Suprapubic skin (tissue), 4 donors: ENCODE measurements at places on chromosomes 3 and 15. TPM values are rescaled to one million over a fixed set of nuclear protein-coding genes. Genes with fewer than 3 reads are reported as not detected.

The PTX3 gene
- total RNA-seq, result 2.3 TPM

The MCF2L2 gene
- 0.72 TPM for total RNA-seq

The LRRC28 gene
- total RNA-seq, result 26.4 TPM

- no peak for DNase-seq
These were observed 55.4 kb downstream of the EOMES start for GRCh38 chr3:27666708-27667107.

DNA sequence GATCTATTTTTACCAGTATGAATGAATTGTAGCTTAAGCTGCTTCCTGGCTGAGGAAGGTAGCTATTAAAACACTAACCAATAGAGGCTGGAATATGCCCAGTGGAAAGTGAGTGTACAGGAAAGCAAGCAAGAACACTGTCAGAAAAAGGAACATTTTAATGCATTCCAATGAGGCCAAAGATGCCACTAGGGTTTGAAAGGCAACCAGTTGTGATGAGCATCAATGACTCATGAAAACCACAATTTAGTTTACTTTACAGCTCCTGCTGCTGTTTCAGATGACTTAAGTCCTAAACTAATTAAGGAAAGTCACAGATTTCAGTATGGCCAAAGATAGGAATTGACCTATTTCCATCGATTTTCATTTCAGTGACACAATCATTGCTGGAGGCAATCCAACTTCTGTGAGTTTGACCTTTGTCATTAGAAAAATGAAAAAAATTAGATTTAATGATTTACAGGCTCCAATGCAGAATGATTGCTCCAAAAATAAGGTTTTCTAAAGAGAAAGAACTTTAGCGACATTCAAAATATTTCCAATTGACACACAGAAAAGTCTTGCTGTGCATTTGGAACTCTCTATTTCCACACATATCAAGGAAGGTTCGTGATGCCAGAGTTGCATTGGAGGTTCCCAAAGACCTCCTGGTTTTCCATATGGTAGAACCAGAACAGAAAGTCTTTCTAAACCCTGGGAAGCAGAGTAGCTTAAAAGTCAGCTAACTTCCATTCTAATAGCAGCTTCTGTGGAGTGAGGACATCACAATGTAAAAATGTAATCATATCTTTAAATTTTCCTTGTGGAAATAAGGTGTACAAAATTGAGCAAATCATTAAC, 103.0 kb downstream of the SUCNR1 start:
- no peak for DNase-seq

DNA sequence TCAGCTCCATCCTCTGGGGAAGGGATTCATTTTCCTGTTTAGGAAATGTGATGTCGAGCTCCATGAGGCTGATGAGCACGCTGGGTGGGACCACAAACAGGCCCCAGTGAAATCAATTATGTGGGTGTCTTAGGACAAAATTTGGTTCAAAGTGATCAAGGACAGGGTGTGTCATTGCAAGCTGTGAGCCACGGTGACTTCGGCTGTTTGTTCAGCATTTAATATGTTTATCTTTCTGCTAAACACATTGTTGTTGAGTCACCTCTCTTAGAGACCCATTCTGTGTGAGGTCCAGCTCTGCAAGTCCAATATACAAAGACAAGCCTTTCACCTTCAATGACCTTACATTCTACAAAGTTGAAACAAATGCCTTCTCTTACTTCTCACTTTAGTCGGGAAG, 41.3 kb downstream of the SSR3 start:
- no peak for DNase-seq

DNA sequence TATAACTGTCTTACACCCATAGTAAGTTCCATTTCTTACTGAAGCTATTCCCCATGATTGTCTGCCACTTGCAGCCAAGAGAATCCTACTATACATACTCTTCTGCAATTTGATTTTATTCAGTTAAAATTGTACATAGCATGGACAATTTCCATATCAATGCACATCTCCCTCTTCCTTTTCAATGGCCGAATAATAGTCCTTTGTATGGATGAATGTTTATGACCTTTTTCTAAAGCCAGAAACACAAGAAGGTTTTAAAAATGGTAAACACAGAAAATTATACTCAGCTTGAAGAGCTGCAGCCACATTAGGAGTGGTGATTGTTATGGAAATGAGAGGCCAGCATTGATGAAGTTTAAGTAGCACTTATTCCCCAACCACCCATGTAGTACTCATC, 8.5 kb upstream of the ERC2 start:
- no peak for DNase-seq

DNA sequence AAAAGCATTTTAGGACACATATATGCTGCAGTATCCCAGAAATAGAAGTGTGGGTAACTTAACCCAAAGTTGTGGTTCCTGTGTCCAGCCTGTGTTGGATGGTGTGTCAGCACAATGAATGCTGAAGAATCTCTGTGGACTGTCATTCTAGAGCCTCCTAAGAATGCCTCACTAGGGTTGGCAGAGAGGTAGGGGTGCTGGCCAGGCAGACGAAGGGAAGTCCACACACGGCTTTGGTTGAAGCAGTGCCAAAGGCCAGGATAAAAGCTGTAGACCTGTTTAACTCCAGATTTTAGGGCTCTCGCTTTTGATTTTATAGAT, 43.7 kb upstream of the TIPARP start:
- DNase-seq, result no peak

DNA sequence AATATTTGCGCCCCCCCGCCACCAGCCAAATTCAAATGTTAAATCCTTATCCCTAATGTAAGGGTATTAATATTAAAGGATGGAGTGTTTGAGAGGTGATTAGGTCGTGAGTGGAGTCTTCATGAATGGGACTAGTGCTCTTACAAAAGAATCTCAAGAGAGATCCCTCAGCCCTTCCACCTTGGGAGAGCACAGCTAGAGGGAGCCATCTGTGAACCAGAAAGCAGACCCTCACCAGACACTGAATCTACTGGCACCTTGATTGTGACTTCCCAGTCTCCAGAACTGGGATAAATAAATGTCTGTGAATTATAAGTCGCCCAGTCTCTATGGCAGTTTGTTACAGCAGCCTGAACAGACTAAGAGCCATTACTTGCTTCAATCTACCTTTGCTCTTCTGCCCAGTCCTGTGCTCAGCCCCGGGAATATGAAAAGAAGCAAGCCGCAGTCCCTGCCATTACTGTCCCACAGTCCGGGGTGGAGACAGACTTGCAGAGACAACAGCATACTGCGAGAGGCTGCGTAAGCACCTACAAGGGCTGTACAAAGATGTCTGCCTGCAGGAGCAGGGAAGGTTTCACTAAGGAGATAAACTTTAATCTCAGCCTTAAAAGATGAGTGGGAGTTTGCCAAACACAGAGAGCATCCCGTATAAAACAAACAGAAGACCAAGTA, 110.7 kb upstream of the TMCO5A start:
- DNase-seq, result no peak

DNA sequence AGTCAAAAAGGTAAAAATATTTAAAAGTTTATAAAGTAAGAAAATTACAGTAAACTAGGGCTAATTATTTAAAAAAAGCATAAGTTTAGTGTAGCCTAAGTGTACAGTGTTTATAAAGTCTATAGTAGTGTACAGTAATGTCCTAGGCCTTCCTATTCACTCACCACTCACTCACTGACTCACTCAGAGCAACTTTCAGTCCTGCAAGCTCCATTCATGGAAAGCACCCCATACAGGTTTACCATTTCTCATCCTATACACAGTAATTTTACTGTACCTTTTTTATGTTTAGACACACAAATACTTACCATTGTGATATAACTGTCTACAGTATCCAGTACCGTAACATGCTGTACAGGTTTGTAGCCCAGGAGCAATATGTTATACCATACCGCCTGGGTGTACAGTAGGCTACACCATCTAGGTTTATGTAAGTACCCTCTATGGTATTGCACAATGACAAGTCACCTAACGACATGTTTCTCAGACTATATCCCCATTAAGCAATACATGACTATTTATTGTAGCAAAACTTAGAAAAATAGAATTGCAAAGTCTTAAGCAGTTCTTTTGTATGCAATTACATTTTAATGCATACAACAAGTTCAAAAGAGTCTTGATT, 19.5 kb downstream of the AVEN start:
- no peak for DNase-seq

DNA sequence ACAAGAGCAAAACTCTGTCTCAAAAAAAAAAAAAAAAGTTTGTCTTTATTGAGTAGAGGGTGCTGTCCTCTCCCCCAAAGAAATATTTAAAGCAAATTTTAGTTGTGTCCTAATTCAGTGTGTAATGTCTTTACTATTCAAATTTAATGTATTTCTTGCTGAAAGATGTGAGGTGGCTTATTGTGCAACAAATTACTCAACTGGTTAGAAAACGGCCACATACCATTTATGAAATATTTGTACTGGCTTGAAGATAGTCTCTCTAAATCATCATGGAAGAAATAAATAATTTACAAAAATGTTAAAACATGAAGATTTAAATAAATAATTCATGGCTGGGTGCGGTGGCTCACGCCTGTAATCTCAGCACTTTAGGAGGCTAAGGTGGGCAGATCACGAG, 63.0 kb downstream of the SLTM start:
- DNase-seq, result no peak

DNA sequence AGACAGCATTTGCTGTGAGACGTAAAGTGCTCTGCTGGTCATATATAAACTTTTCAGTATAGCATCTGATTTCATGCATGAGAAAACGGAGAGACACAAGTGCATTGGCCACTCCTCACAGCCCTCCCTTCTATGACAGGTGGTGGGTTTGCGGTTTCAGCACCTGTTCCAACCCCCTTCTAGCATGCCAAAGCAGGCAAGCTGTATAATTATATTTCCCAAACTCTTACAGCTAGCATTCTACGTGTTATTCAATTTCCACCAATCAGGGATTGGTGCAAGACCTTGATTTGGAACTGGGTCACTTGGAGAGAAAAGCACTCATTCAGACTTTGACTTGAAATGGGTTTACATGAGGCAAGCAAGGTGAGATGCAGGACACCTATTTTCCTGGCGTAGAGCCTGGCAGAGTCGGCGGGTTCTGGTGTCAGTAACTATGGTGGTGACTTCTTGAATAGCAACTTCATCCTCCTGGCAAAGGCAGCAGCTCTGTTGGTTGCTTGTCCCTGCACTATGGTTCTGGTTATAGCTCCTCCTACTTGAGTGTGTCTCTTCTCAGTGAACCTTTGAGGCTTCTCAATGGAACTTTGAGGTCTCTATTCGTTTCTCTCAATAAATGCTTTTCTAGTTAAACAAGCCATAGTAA, 356.5 kb downstream of the TBL1XR1 start:
- DNase-seq, result no peak

DNA sequence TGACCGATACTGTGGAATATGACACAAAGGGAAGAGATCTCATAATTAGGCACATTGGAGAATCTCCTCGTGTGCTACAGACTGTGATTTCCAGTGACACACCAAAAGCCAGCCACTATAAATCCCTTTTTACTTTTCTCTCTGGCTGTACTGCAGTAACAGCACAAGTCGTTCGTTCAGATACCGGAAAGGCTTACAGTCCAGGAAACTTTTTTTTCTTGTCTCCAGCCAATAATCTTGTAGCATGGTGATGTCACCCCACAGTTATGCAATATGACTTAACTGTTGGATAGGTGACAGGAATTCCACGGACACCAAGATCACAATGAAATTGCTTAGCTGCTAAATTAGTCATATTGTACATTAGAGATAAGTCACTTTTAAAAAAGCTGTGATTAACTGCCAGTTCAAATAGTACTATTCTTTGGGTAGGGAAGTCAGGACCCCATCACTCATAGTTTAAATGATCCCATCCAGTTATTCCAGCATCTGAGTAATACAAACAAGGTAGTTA, 36.3 kb upstream of the TSC22D2 start:
- DNase-seq, result no peak

DNA sequence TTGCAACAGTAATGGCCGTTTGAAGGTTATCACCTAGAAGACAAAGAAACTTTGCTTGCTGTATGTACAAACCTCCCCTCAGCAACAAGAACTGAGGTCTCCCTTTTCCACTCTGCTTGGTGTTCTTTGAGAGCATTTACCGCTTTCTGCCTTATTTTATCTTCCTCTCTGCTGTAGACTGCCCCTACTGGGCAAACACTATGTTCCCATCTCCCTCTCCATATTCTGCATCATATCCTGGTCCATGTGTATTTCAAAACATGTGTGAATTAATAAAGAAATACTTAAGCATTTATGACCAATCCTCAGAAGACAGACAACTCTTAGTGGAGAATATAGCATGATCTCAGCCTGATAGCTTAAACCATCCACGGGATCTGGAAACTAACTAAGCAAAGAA, 64.4 kb downstream of the ATP13A5 start:
- no peak for DNase-seq

DNA sequence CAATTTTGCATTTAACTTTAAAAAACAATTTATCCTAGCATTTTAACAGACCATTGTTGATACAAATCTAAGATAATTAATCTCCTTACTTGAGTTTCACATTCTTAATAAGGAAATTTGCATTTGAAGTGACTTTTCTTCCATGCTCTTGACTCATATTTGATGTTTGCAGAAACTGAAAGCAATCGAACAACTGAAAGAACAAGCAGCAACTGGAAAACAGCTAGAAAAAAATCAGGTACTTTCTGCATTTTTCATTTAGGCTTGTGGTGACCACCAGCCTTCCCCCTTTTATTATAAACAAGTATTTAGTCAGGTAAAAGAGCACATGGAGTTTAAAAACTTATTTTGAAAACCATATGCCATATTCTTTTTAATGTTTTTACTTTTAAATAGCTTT, 20.1 kb upstream of the SELENOT start:
- DNase-seq, result no peak

- DNase-seq, result no peak
These were observed 172.8 kb downstream of the NR2F2 start for GRCh38 chr15:96503276-96503675.
